Activated CD4-positive, alpha-beta T cell treated with anti-CD3 and anti-CD28 coated beads, Interleukin-2, amount 10 ng/mL, durations not matched to agents 7 days and 5 days (primary cell): ENCODE measurements at places on chromosomes 6 and 20. TPM values are rescaled to one million over a fixed set of nuclear protein-coding genes. Genes with fewer than 3 reads are reported as not detected.

Gene TRIM10
- not detected for total RNA-seq

- DNase-seq: no peak
These were observed 124.6 kb downstream of the EYA2 start for GRCh38 chr20:47019121-47019824.

- DNase-seq: no peak
These were observed 27.2 kb downstream of the FYN start for GRCh38 chr6:111846066-111846465.

DNA sequence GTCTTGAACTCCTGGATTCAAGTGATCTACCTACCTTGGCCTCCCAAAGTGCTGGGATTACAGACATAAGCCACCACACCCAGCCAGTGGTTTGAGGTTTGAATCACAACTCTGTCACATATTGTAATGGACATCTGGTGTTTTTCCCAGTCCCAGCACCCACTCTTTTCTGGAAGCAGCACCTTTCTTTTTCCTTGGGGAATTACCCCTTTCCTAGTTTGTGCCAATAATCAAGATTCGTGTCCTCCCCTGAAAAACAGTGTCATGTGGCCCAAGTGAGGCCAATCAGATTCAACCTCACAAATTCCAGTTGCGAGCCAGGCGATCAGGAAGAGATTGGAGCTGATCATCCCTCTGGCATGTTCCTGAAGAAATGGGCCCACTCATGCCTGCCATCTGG is 71.7 kb upstream of the SGK1 start:
- no peak for DNase-seq

DNA sequence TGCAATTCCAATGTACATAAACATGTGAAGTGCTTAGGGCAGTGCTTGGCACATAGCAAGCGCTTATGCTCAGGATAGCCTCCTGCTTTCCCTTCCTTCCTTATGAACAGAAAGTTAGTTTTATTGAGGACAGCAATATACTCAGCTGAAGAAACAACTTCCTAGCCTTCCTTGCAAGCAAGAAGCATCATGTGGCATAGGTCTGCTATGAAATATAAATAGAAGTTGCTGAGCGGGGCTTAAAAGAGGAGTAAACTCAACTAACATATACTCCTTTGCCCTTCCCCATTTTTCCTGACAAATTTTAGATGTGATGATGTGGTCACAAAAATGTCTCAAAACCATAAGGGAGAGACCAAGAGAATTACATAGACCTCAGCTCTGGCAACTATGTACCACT is 98.9 kb downstream of the KIF16B start:
- DNase-seq: no peak

Gene LY6G6D
- total RNA-seq: not detected

GRCh38 chr6:83199173-83199862 is 6.2 kb downstream of the RWDD2A start:
- no peak for DNase-seq

- DNase-seq: no peak
These were observed 177.6 kb upstream of the LRFN2 start for GRCh38 chr6:40764726-40765125.

Gene GPLD1
- 0.15 TPM for total RNA-seq

DNA sequence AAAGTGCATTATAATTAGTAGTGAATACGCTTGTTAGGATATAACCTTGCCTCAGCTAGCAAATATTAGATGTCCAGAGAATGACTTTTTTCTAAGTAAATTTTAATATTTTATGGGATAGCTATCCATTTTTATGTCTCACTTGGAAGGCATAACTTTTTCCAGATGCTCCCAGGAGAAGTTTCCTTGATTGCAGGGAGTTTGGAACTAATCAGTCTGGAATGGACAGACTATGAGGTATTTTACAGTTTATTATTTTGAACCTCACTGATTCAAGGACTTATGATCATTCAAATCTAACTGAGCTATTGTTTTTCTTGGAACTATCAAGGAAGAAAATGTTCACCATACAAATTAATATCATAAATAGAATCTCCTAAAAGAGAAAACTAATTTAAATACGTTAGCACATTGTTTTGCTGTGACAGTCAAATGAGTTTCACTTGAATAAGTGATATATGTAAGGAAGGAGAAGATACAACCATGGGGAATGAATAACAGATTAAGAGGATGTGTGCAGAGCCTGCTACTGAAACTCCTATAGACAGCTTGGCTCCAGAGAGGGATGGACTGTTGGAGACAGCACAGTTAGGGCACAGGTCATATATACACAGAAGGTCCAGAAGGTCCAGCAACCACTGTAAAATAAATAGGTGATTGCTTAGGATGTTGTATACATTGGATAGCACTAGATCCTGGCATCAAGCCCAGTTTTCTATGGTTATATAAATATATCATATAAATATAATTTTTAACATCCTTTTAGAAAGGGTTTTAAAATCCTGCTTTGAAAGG is 20.6 kb upstream of the LCA5 start:
- no peak for DNase-seq

DNA sequence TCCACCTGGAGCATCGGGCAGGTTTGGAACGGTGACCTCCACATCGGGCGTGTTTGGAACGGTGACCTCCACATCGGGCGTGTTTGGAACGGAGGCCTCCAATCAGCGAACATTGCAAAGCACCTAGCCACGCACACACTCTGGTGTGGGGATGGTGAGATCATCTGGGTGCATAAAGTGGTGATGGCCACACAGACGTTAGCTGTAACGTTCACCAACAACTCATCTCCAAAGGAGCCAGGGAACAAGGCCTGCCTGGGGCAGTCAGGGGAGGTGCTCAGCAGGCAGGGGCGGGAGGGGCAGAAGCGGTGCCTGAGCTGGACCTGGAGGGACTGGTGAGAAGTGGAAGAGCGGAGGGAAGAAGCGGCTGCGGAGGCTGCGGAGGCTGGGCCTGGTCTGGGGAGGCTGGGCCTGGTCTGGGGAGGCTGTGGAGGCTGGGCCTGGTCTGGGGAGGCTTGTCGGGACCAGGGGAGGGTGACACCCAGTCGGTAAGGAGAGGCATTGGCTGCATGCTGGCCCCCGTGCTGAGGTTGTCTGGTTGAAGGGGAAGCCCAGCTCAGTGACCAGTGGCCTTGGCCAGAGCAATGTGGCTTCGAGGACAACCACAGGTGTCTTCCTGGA is 89.9 kb downstream of the PSMB1 start:
- no peak for DNase-seq

DNA sequence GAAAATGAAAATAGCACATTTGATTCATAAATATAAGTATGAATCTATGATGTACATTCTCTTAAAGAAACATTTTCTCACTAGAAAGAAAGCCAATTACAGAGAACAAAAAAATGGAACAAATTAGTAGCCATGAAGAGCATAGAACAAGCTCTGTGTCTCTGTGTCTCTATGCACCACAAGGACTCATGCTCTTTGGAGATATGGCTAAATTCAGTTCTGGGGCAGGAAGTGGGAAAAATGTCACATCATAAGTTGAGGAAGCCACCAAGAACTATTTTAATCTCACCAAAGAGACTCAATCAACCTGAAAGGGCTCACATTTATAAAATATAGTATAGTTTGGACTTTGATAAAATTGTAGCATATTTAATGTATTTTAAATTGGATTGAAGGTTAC is 1259.8 kb upstream of the GJE1 start:
- DNase-seq: no peak

GRCh38 chr20:58137236-58137635 is 91.2 kb downstream of the ANKRD60 start:
- no peak for DNase-seq

DNA sequence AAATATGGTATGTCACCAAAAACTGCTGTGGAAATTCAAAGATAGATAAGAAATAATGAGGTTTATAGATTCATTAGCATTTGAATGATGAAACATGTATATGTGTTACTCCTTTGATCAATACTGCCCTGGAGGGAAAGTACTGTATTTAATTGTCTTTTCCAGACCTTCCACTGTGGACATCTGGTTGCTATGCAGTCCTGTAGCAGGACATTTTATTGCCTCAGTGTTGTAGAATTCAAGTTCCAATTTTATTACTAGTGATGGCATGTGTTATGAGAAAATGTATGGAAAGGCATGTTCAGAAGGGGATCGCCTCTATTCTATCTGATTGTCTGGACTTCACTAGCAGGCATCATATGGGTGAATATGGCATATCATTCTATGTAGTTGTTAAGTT is 391.0 kb downstream of the TFAP2B start:
- DNase-seq: no peak

Gene ZNF311
- total RNA-seq: 0.65 TPM

DNA sequence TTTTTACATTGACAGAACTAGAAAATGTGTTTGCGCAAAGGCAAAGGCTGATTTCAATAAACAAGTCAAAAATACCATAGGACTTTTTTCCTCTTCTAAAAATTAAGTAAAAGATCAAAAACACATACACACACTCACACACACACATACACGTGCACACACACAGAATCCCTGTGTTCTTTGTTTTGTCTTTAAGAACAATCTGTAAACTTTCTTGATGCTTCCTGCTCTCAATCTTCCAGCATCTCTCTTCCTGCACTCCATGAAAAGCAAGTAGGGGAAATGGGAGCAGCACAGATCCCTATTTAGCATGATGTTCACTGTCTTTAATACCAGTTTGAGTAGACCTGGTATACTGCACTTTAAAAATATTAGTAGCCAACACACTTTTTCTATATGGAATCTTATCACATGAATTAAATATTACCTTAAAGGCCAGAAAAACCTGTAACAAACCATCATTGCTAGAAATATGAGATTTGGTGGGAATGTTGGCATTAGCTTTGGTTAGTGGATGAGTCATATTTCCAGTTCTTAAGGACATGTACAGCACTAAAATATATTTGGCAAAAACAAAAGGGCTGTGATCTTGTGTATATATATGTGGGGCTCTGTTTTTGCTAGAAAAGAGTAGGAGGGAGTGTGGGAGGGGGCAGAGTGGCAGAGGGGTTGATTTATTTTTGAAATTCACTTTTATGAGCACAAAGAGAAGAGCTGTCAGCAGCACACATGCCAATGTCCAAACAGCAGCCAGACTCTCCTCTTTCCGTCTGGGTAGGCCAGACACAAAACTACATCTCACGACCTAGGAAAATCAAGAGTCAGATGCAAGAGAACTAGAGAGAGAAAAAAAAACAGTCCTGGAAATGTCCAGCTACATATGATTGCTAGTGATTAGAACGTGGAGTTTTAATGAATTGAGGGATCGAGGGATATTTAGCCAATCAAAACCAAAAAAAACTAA is 4.6 kb downstream of the PTPRK start:
- DNase-seq: no peak

DNA sequence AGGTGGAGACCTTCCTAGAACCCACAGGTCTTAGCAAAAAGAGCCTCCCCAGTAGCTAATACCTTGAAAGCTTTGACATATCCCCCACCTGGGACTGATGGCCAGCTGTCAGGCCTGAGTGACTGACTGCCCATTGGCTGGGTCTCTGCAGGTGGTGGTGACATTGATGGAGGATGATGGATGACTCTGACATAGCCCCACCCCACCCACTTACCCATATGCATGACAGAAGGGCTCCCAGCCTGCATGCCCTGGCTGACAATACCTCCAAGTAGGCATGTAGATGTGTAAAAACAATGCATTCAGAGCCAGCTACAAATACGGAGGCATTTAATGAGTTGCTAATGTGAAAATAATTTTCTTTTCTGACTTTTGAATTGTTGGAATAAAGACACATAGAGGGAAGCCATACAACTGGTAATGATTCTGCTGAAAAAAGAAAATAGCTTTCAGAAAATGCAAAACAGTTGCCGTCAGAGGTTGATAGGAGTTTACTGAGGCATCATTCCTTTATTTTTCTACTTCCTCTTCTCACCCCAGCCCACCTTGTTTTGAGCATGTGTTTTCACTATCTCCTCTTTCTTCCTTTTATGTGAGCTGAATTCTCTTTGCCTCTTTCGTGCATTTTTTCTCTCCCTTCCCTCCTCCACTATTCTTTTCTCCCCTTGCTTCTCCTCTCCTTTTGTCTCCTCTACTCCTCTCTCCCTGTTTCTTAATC is 70.6 kb downstream of the OLIG3 start:
- no peak for DNase-seq

DNA sequence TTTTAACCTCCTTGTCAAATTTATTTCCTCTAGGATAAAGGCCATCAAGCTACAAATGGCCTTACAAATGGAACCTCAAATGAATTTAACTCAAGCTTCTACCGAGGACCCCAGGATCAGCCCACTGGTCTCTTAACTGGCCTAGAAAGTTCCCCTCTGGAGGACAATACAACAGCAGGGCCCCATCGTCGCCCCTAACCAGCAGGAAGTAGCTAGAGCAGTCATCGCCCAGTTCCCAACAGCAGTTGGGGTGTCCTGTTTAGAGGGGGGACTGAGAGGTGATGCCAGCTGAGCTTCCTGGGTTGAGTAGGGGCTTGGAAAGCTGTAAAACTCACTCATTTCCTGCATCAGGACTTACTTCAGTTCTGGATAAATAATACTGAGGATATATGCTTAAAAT is 25.6 kb downstream of the CEP85L start:
- no peak for DNase-seq
